ENCODE measurements at places on chromosomes 5 and 9.

DNA sequence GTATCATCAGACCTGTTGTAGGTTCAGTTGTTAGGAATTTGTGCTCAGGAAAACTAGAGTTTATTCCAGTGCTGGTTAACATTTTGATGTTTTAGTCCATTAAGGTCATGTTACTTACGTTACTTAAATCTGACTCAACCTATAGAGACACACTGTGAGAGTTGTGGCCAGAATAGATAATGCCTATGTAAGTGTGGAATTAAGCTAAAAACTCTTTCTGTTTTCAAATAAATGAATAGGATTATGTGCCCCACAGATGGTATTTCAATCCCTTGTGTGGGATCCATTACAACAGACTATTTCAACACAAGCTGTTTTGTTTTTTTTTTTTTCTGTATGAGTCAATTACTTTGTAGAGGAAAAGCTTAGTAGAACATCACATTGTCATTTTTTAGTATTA is 68.1 kb downstream of the MEGF10 start:
- DNase-seq, result no peak

DNA sequence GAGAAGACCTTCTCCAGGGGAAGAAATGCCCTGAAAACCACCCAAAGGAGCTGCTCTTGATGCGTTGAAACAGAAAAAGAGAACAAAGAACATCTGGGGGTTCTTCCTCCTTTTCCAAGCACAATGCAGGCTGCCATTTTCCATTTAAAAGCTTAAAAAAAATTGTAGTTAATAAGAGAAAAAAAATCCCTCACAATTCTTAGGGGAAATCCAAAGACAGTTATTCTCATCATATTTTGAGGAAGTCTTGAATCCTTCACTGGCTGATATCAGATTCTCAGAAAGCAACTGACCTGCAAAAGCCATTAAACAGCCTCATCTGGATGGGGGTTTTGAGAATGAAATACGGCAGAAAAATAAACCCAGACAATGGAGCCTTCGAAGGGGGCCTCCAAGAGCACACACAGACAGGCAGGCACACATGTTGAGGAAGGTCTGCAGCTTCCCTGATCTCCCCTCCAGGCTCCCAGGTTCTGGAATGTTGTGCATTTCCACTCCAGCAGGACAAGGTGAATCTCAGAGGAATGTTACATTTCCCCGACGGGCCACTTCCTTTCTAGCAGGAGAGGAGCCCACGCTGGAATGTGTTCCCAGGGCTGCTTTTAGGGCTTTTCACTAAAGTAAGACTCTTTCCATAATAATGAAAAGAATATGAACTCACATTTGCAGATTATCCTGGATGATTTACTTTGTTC is 159.4 kb upstream of the S1PR3 start:
- DNase-seq, result peak; percentile 19

DNA sequence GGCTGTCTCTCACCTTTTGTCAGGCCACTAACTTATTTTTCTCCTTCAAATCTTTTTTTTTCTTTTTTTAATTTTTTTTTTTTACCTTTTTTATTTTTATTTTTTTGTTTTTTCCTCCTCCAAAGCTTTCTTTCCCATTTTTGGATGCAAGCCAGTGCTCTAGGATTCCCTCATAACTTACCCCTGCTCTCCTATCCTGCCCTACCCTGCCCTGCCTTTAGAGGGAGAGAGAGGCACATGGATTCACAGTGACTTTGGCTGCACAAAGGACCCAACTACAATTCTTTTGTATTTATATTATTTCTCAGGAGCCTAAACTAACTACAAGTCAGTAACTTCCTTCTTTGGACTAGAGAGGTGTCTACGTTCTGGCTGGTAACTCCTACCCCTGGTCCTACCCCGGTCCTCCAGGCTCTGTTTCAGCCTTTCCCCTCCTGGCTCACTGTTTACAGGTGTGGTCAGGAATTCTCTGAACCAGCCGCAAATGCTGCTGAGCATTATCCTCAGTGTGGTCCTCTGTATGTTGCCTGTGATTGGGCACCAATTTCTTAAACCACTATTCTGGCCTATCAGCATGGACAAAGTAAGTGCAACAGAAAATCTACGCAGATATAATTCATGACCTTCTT is 8.4 kb upstream of the RUSC2 start:
- peak; percentile 67 for DNase-seq

DNA sequence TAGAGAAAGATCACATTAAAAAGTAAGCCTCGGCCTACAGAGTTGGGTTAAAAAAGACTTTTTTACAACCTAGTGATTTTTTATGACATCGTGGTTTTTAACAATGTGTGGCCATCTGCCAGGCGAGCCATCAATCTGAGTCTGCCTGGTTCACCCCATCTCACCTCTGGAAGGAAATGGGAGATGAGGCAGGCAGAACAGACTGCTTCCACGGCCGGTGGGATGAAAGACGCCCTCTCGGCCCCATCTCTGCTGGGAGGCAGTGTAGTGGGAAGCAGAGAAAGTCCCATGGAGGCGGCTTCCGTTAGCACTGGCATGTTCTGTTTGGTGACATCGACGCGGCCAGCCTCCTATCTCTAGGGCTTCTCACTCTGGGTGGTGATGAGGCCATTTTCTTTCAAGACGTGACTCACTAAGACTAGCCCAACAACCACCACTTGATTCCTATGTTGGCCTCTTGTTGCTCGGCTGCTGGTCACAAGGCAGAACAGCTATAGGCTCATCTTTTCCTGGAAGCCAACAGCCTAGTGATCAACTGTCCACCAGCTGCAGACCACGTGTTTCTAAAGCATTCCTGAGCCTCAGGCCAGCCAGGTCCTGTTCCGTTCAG is 132.4 kb upstream of the OTULINL start:
- no peak for DNase-seq

GRCh38 chr5:54040804-54041203 is 269.6 kb downstream of the ARL15 start:
- no peak for DNase-seq

- no peak for DNase-seq
These were observed 90.9 kb upstream of the GRIA1 start for GRCh38 chr5:153399595-153399994.

GRCh38 chr5:148414833-148415232 is 31.1 kb downstream of the FBXO38 start:
- no peak for DNase-seq

DNA sequence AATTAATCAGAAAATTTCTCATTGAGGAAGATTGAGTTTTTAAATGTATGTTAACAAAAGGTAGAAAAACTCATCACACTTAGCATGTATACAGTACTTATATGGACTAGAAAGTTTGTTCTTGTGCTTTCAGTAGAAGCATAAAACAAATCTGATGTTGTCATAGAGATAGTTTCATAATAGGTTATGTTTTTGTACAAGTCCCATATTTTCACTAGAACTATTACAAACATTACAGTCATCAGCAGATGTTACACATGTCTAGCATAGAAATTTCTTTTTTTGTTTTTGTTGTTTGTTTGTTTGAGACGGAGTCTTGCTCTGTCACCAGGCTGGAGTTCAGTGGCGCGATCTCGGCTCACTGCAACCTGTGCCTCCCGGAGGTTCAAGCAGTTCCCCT is 131.4 kb downstream of the COMMD10 start:
- no peak for DNase-seq

DNA sequence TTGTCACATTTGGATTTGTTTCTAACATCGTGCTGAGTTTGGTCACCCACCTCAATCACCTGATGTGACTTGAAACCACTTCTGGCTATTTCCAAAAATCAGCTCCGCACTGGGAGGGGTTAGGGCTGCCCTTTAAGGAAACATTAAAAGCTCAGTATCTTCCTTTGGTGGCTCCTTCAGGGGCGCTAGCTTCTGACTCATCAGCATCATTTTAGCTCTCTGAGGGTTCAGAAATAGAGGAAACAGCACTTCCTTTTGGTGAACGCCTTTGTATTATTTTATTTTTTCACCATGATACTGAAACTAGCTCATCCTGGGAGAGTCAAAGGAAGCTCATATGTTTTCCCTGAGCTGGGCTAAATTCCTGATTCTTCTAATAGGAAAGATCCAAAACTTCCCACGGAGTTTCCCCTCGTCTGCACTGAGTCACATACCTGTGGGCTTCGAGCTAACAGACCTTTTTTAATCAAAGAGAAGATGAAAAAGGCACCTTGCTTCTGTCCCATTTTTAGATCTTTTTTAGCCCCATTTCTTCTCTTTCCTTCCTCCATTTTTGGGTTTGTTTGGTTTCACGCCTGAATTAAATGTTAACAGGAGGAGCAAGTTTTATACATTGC is 48.2 kb downstream of the ROPN1L start:
- peak; percentile 81 for DNase-seq

DNA sequence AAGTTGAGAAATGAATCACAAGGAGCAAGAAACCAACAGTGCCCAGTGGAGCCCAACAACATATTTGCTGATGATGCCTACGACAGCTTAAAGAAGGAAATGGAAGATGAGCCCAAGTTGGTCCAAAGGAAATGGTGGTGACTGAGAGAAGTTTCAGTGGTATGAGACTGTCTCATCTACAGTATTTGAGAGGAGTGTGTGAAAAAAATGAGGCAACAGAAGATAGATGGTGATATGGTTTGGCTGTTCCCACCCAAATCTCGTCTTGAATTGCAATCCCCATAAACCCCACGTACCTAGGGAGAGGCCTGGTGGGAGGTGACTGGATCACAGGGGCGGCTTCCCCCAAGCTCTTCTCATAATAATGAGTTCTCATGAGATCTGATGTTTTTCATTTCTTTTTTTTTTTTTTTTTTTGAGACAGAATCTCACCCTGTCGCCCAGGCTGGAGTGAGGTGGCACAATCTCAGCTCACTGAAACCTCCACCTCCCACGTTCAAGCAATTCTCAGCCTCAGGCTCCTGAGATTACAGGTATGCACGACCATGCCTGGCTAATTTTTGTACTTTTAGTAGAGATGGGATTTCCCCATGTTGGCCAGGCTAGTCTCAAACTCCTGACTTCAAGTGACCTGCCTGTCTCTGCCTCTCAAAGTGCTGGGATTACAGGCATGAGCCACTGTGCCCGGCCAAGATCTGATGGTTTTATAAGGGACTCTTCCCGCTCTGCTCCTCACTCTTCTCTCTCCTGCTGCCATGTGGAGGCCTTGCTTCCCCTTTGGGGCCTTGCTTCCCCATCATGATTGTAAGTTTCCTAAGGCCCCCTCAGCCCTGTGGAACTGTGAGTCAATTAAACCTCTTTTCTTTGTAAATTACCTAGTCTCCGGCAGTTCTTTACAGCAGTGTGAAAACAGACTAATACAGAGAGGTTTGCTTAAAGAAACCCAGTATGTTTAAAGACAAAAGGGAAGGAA is 30.2 kb downstream of the EFCAB9 start:
- peak; percentile 6 for DNase-seq

DNA sequence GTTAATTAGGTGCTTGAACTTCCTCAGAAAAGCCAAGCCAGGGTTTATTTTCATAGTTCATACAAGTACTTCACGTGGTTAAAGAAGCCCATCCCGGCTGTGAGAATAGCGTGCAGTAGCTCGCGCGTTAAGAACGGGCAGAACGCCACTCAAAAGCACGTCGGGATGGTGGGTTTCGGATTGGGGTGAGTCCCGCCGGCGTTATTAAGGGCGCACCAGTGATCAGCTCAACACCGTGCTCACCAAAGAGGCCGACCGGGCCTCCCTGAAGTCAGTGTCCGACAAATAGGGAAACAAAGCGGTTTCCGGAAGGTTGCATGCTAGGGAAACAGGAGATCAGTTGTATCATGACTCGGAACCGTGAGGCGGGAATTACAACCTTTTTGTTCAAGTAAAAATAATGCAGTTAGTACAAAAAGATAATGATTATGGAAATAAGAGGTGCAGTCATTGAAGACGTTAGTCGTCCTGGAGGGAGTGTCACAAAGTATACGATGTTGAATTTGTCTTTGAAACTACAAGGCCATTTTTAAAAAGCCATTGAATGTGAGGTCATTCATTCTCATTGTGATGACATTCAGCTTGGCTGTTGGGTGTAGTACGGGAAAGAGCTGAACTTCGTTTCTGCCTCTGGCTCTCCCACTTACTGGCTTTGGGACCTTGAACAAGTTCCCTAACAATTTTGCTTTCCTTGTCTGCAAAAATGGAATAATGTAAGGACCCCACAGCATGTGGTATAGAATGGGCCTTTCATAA is 992 bp downstream of the SETD9 start:
- DNase-seq, result peak; percentile 80
